ENCODE measurements at places on chromosomes 12 and 14.

DNA sequence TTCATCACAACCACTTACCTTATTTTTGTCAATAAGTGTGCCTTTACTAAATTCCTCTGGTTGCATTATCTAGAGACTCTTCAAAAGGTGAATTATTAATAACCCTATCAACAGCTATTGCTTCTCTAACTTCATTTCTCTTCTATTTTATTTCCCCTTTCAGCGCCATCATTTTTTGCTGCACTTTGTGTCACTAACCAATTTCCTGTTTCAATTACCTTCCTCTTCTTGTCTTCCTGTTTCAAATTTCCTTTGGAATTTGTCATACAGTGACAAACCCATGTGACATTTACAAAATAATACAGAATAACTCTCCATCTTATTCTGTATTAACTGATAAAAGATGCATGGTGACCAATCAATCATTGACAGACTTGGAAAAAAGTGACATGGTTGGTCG is 12.2 kb upstream of the CLEC2A start:
- no peak for DNase-seq

DNA sequence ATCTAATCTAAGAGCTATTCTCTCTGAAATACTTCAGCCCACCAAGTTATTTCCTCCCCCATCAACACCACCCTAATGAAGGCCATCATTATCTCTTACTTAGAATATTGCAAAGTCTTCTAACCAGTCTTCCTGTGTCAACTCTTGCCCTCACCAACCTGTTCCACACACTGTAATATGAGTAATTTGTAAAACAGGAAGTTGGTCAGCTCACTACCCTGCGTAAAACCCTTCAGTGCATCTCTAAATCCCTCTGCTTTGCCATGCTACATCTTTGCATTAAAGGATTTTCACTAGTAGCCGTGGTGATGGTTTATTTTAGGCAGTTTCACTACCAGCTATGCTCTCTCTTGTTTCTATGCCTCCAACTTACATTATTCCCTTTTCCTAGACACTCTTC is 70.0 kb downstream of the KIF21A start:
- no peak for DNase-seq

DNA sequence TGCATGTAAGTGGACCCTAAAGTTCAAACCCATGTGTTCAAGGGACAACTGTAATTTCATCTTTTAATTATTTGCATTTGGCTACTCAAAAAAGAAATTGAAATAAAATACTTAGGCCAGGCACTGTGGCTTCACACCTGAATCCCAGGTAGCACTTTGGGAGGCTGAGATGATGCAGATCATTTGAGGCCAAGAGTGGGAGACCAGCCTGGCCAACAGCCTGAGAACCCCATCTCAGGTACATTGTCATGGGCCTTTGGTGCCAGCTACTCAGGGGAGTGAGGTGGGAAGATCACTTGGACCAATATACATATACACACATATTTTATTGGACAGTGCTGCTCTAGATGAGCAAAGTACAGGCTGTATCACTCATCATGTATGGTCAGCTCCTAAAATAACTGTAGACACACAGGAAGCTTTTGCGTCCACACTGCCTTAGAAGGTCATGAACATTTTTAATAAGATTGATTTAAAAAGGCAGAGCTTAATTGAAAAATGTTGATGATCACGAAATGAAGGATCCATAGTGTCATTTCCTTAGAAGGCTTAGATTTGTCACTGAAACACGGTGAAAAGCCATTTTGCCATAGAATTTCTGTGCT is 2.5 kb upstream of the ZCCHC8 start:
- no peak for DNase-seq

- no peak for DNase-seq
Observed at GRCh38 chr12:117430246-117430645, 68.8 kb upstream of the NOS1 start.

DNA sequence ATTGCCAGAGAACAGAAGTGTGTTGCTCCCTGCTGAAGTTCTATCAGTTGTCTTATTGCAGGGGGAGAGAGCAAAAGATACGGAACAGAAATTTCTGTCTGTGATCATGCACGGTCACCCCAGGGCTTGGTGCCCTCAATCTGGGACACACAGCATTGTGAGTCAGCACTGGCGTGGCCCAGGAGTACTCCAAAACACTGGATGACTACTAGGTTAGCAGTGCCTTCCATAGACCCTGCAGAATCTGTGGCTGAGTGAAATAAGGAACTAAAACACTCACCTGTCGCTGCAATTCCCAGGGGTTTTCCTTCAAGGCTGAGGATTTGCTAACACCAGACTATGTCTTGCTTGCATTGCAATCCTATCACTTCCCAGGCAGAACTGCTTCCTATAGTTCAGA is 165.5 kb downstream of the ANO6 start:
- DNase-seq, result no peak

DNA sequence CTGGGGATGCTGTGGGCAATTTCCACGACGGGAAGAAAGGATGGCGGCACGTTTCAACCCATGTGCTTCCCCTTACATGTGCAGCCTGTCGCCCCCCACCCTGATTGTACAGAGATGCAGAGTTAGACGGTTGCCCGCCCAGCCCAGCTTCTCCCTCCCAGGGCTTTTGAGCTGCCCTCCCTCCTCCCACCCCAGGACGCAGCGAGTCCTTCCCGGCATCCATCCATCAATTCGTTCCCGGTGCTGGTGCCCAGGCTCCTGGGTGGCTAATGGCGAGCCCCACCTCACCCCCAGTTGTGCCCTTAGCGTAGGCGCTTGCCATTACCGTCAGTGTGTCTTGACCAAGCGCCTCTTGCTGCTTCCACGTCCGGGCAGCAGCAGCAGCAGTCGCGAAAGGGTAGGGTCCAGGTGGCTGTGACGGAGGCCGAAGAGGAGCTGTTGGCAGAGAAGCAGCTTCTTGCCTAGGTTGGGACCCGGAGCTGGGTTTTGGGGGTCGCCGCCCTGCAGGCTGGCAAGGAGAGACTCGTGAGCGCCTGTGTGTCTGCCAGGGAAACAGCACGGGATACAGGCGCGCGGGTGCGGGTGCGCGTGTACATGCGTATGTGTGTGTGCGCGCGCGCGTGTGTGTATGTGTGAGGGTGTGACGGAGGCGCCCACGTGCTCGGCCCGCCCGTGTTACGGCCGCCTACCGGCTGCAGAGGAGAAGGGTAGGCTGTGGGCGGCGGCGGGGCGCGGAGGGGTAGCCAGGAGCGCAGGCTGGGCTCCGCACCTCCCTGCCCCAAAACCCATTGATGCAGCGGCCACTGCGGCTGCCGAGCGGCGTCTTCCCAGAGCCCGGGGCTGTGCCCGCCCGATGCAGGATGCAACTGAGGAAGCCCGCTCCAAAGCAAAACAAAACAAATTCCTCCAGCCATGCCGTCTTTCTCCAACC is at the start of gene SLC6A15:
SLC6A15 (minus strand) TSS at position 602 of the 931 bp plus-strand sequence. CDS start 20,679 bp downstream, outside the sequence.
- peak; percentile 86 for DNase-seq

DNA sequence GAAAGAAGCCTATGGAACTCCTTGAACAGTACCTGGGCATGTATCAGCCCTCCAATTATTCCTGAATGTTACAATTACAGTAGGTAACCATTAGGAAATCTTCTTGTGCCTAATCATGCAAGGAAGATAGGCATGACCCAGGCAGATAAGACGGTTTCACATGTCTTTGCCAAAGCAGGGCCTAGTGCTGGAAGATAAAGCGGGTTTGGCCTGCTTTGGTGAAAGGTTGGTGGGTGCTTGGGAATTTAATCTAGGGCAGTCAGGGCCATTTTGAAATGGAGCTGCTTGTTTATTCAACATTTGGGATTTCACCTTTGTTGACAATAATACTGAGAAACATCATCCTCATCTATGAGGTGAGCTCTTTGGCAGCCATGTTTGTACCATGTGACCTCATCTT is 12.5 kb upstream of the SRSF5 start:
- no peak for DNase-seq

DNA sequence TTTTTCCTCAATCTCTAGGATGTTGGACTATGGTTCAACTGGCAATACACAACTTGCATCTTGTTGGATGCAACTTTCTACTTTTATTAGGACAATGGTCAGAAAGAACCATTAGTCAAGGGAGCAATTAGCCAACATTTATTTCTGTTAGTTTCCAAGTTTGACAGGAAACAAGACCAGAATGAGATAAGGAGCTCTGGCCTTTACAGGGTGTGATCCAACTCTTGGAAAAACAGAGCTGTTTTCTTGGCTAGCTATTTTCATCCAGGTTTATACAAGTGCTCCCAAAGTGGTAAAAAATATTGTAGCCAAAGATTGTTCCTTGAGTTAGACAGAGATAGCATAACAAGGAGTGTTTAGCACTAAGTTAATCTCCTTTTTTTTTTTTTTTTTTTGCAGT is 3.9 kb upstream of the SYNE2 start:
- peak; percentile 68 for DNase-seq

DNA sequence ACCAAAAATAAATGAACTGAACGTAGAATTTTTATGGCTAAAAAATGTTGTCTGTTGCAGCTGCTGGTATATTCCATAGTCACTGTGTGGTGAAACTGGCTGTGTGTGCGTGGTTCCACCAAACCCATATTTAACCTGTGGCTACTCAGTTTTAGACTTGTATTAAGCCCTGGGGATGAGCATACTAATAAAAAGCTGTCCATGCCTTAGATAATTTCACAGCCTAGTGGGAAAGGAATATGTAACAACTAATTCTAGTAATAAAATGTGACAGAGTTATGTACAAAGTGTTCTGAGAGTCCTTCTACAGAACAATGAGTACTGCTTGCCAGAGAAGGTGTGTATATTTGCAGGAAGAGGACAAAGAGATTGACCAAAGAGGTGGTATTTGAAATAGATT is 125.5 kb downstream of the TMTC3 start:
- no peak for DNase-seq

DNA sequence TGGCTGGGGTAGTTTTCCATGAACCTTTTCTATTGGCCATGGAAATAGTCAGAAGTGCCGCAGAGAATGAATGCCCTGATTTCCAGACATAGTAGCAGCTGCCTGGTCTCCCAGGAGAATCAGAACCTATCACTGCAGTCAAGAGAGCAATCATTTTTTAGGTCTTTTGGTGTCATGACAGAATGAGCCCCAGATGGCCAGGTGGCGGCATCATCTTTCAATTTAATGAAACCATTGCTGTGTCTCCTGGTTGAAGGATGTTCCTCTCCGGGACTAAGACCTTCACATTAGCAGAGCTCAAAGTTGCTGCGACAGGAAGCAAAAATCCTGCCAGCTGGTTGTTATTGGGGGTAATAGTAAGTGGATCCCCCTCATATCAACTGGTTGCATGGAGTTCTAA is 18.8 kb downstream of the TNFAIP2 start:
- DNase-seq, result no peak

GRCh38 chr12:25771476-25771875 is 187.0 kb upstream of the RASSF8 start:
- no peak for DNase-seq

- DNase-seq, result no peak
Observed at GRCh38 chr12:74741112-74741511, 203.5 kb downstream of the ATXN7L3B start.

DNA sequence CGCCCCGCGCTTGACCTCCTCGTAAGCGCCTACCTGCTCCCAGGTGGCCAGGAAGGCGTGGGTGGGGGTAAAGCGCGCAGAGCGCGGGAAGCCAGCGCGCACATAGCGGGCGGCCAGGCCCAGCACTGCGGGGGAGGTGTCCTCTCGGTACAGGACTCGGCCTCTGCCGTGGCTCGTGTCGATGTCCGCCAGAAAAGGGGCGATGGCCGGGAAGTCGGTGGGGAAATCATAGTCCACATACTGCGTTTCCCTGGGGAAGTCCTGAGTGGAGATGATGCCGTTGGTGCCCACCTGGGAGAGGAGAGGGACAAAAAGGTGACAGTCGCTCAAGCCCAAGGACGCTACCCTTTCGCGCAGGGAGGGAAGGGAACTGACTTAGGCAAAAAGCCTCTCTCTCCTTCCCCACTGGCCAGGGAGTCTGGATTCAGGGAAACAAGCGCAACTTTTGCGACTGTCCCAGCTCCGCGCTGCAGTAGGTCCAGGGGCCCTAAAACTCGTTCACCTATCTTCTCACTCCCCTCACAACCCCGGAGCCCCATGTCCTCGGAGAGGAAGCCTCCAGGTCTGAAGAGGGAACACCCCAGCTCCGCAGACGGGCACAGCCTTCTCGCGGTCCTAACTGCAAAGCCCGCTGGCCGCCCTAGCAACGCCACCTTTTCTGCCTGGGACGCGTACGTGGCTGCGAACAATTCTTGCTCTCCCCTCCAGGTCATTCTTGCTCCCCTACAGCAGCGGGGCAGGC is 815 bp downstream of the NID2 start:
- DNase-seq, result peak; percentile 56

DNA sequence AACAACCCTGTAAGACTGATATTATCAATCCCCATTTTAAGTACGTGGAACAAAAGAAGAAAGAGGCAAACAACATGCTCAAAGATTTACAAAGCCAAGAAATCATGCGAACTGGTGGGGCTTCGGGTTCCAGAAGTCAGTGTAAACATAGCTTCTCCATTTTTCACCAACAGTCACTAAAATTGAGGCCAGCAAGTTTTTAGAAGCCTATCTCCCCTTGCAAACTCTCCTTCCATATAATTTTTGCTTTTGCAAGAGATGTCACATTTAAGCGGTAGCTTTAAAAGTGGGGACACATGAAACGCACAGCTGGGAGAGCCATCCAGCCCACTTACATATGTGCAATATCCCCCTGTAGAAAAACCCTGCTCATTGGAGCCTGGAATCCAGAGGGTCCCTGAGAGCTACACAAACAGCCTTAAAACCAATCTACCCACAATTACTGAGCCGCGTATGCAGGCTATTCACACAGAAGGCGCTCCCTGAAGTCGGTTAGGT is 797 bp downstream of the SLC11A2 start:
- peak; percentile 24 for DNase-seq

- no peak for DNase-seq
Observed at GRCh38 chr12:109056891-109057290, 4.5 kb downstream of the USP30 start.

- DNase-seq, result no peak
Observed at GRCh38 chr14:66918527-66918926, 270.7 kb upstream of the GARIN2 start.

DNA sequence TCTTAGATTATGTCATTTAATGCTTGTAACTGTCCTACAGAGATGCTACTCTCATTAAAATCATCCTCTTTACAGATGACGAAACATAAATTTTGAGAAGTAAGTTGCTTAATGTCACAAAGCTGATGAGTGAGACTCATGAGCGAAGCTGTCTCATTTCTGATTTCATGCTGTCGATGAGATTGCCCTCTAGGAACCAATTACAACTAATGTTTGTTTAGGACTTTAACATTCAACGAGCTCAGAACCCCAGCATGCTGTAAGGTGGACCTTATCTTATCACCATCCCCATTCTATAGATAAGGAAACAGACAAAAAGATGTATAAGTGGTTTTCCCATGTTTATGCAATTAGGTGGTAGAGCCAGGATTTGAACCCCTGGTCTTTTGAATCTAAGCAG is 23.1 kb downstream of the BHLHE41 start:
- DNase-seq, result no peak

DNA sequence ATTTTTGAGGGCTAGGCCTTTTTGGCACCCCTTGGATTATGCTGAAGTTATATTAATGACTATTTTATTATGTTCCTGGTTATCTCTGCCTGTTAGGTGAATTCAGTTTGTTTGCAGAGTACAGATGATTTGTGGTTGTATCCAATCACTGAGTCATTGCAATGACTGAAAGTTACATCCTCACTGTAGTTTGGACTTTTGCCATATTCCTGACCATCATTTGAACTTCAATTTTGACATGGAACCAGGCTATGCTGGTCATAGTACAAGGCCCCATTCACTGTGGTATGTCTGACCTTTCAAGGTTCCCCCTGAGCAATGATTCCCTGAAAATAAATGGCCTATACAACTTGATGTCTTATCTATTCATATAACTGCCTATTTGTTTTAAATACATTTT is 621.0 kb downstream of the CCER1 start:
- peak; percentile 43 for DNase-seq

GRCh38 chr12:12425001-12425400 is 68.1 kb downstream of the BORCS5 start:
- DNase-seq, result no peak

GRCh38 chr12:70982286-70982685 is 61.7 kb upstream of the PTPRR start:
- peak; percentile 83 for DNase-seq
